ENCODE measurements at places on chromosomes 4 and X.

GRCh38 chr4:126733301-126733700 is 899.5 kb upstream of the INTU start:
- DNase-seq = no peak

DNA sequence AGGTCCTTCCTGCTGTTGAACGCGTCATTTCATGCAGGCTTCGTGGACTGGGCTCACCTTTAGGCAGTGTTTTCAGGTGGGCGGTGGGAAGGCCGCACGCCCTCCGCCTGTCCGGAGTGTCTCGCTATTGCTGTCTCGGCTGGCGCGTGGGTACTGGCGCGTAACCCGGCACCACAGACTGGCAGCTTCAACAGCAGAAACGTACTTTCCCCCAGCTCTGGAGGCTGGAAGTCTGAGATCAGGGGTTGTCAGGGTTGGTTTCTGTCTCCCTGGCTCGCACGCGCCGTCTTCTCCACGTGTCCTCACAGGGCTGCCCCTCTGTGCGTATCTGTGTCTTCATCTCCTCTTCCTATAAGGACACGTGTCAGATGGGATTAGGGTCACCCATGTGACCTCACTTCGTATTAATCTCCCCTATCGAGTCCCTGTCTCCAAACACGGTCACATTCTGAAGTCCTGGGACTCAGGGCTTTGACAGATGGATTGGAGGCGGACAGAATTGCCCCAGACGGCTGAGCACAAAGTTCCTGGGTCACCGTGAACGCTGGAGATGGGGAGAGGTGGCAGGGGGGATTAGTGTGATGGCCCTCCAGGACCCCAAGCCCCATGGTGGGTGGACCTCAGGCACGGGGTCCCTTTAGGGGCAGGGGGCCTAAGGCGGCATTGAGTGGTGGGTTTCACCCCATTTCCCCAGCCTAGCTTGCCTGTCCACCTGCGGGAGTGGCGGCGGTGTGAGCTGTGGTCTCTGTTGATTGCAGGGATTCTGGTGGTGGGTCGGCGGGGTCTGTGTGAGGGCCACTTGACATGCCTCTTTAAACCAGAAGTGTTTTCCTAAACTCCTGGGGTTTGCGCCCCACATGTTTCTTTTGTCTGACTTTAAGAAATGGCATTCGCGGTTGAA is 83.4 kb upstream of the LRPAP1 start:
- DNase-seq = no peak

DNA sequence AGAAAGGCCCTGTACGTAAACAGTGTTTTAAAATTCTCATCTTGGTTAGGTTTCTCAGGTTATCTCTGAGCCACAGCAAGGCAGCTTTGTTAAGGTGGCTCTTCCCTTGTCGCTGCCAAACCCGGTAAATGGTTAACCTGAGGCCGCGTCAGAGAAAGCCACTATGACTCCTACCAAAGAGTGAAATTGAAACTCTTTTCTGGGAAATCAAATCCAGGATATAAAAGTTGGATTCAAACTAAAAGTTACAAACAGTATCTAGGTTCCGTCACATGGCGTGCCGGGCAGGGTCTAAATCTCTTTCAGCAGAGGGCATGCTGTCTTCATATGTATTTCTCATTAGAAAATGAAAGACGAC is 433 bp downstream of the MMAA start:
- DNase-seq = peak; percentile 69

DNA sequence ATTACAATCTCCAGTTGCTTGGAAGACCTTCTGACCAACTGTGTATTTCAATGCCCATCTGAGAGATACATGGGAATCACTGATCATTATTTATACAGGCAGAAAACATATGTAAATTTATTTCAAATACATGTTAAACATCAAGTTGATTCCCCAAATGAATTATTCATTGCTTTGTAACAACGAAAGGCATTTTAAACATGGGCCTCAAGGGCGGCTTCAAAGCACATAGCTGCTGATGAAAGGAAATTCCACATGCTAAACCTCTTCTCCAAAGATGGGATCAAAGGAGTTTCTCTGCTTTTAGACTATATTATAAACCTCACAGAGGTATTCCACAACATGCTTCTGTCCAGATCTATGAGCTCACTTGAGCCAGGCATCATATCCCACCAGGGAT is 4.3 kb upstream of the RAB40A start:
- DNase-seq = no peak

- no peak for DNase-seq
These were observed 119.0 kb downstream of the MANBA start for GRCh38 chr4:102641793-102642192.

GRCh38 chr4:109472343-109472761 is 38.7 kb downstream of the SEC24B start:
- no peak for DNase-seq

GRCh38 chr4:54626113-54626512 is 31.6 kb upstream of the KIT start:
- DNase-seq = no peak

GRCh38 chr4:107027379-107027778 is 8.7 kb downstream of the DKK2 start:
- no peak for DNase-seq

DNA sequence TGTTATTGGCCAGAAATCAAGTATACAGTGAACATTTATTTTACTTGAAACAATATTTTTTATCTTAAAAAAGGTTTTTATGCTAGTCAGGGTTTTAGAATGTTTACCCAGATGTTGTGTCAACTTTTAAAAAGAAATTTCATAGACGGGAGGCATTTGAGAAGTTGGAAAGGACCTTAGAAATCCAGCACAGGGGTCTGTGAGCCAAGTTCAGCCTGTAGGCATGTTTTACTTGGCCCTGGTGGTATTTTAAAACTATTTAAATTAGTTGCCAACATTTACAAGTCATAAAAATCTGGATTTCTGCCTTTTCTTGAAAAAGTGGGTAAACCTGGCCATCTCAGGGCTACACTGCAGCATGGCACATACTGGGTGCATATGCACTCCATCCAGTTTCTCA is 25.5 kb upstream of the FHL1 start:
- DNase-seq = no peak

GRCh38 chr4:153115322-153116290 is 88.6 kb upstream of the TRIM2 start:
- DNase-seq = peak; percentile 54

GRCh38 chrX:130162094-130162735 is 3.4 kb downstream of the AIFM1 start:
- no peak for DNase-seq

DNA sequence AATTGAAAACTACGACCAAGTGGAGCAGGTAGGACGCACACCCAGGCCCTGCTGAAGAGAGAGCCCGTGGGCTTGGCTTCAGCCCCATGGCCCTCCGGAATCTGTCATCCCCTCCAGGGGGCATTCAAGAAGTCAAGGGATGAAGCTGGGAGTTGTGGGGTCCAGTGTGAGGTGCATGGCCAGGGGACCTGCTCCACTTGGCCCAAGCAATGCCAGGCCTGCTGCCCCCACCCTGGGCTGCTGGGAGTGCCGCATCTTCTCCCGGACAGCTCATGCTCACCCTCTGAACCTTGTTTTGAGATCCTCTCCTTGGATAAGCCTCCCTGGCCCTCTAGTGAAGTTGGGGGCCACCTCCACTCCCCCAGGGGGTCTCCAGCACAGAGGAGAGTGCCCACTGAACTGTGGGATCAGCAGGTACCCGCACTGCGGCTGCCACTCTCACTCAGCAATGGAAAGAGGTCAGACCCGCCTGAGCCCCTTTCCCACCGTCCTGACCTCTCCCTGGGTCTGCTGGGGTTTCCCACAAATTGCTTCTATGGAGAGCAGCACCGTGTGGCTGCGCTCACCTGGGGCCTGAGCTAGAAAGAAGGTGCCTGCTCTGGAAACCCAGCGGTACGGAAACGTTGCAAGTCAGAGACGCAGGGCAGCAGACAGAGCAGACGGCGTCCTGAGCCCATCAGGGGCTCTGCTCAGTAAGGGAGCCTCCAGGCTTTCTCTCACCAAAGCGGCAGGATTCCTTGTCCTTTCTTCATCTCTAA is 5.0 kb upstream of the ABLIM2 start:
- DNase-seq = no peak

- DNase-seq = no peak
These were observed 39.7 kb upstream of the PROM1 start for GRCh38 chr4:16123356-16124084.

DNA sequence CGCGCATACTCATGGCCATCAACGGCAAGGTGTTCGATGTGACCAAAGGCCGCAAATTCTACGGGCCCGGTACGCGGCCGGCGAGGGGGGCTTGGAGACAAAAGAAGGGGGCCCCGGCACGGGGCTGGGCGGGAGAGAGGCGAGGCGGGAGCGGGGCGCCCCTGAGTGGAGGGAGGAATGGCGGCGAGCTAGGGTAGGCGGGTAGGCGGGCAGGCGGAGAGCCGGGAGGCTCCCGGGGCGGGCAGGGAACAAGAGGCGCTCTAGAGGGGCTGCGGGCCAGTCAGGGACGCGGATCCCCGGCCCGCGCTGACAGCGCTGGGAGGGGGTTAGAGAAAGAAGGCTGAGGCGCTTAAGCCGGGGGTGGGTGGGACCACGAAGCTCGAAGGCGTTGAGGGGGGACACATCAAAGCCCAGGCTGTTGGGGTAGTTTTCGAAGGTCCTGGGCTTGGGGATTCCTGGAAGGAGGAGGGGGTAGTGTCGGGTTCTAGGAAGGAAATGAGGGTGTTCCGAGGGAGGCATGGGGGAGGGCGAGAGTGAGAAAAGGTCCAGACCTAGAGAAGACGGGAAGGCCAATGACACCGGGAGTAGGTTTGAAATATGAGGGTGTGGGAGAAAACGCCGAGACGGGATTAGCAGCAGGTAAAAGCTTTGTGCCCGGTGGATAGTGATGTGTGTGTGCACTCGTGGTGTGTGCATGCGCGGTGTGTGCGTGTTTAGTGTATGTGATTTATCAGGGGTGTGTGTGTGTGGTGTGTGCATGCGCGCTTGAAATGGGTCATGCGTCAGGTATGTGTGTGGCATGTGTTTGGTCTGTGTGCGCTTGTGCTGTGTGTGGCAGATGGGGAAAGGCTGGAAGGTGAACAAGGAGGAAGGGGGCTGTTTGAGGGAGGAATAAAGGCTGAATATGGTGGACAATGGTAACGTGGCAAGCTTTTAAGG is 807 bp downstream of the PGRMC1 start:
- DNase-seq = no peak

- no peak for DNase-seq
These were observed 81.8 kb upstream of the EFNB1 start for GRCh38 chrX:68746988-68747387.

DNA sequence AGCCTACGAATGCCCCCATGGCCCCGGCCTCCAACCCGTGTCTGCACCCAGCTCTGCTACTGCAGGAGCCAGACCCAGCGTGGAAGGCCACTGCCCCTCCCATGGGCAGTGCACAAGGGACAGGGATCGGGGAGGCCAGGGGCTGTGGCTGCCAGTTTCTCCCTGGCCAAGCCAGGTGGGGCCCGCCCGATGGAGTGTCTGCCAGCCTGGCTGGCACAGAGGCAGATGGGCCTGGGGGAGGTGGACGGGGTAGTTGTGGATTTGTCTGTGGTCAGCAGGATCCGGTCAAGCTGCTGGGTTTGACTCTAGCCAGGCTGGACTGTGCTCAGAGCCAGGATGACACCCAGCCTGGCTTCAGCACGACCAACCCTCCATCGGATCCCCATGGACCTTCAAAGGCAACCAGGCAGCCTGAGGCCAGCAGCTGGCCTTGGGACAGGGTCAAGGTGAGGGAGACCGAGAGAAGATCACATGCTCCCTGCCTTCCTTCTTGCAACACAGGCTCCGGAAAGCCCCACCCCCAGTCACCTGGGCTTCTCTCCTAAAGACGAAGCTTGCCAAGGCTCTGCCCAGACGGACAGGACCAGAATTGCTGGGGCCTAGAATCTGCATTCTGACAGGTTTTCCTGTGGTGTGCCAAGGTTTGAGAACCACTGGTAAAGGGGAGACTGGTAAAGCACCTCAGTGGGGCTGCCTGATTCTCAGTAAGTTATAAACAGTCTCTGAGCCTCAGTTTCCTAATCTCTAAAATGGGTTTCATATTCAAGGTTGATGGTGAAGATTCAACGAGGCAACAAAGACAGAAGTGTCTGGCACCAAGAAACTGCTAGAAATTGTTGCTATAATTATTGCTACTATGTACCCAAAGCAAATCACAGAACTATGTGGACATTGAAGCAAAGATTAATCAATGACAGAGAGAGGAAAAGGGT is 78.6 kb downstream of the PPP2R2C start:
- no peak for DNase-seq

All from skin of body (tissue), 3 donors.